ENCODE measurements at places on chromosomes 7 and 10. TPM values are rescaled to one million over a fixed set of nuclear protein-coding genes. Genes with fewer than 3 reads are reported as not detected.
A peak's percentile ranks its signal among the peaks of the same experiment; 100 is the strongest.

DNA sequence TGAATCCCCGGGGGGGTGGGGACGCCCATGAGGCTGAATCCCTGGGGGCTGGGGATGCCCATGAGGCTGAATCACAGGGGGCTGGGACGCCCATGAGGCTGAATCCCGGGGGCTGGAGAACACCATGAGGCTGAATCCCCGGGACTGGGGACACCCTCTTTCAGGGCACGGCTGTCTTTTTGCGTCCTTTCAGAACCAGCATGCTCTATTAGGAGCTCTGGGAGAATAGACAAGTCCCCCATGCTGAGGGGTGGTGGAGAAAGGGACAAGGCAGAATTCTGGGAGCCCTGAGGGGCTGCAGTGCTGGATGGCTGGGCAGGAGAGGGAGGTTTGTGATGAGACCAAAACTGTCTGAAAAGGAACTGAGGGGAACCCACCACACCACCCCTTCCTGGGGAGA lies 257.3 kb upstream of the TCERG1L start:
- no peak for DNase-seq

DNA sequence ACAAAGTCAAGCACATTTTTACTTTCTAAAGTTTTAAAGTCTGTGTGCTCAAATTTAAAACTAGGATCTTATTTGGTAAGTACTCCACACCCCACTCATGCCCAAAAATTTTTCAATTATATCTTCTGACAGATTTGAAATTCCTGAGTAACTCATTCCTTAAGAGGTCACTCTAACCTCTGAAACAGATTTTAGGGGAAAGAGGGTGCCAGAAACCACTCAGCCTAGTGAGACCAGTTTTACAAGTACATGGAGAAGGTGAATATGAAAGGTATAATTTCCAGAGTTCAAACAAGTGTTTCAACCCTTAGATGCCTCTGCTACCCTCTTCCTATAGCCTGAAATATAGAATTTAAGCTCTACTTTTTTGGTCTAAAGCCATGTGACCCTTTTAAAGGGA lies 79.2 kb downstream of the C7orf25 start:
- DNase-seq: peak; percentile 15

- DNase-seq: no peak
Observed at GRCh38 chr7:81264116-81264515, 345.3 kb upstream of the SEMA3C start.

IGFBP1 gene
- total RNA-seq: not detected

- DNase-seq: no peak
Observed at GRCh38 chr7:44057181-44057848, 8.1 kb downstream of the PGAM2 start.

OR6B1 gene
- total RNA-seq: 4.3 TPM

DNA sequence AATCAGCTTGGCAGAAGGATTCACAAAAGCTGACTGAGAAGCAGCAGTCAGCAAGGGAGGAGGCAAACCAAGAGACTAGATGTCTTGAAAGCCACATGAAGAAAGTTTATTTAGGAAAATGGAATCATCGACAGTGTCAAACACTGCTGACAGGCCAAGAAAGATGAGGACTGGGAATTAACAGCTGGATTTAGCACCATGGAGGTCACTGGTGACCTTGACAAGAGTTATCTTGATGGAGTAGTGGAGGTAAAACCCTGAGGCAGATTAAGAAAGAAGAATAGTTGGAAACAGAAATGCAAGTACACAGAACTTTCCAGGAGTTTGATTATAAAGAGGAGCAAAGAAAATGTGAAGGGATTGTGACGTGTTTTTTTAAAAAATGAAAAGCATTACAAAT lies 51.5 kb downstream of the LMBR1 start:
- DNase-seq: no peak

DNA sequence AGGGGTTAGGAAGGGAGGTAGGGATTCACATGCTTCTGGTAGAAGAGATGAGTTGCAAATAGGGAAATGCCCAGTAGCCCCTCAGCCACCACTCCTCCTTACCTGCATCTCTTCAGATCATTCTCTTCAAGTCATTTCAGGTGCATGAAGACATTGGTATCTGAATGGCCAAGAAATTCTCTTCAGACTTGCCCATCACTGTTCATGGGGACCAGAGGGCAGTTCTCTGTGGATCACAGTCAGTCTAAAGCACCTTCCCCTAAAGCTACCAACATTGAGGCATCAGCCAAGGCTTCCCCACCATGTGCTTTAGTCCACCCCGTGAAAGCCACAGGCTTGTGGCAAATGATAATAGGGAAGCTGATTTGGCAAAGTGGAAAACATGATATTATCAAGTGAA lies 319.4 kb upstream of the ZNF32 start:
- DNase-seq: no peak

- no peak for DNase-seq
Observed at GRCh38 chr10:68239596-68240150, 7.8 kb upstream of the ATOH7 start.

- no peak for DNase-seq
Observed at GRCh38 chr7:34406848-34407530, 251.0 kb upstream of the NPSR1 start.

OPTN gene
- 47.7 TPM for total RNA-seq

- peak; percentile 57 for DNase-seq
Observed at GRCh38 chr7:145036604-145037405, 201.0 kb upstream of the TPK1 start.

RHOBTB1 gene
- 33.9 TPM for total RNA-seq

GRCh38 chr10:132398566-132398991 lies 1.6 kb downstream of the PWWP2B start:
- DNase-seq: no peak

DNA sequence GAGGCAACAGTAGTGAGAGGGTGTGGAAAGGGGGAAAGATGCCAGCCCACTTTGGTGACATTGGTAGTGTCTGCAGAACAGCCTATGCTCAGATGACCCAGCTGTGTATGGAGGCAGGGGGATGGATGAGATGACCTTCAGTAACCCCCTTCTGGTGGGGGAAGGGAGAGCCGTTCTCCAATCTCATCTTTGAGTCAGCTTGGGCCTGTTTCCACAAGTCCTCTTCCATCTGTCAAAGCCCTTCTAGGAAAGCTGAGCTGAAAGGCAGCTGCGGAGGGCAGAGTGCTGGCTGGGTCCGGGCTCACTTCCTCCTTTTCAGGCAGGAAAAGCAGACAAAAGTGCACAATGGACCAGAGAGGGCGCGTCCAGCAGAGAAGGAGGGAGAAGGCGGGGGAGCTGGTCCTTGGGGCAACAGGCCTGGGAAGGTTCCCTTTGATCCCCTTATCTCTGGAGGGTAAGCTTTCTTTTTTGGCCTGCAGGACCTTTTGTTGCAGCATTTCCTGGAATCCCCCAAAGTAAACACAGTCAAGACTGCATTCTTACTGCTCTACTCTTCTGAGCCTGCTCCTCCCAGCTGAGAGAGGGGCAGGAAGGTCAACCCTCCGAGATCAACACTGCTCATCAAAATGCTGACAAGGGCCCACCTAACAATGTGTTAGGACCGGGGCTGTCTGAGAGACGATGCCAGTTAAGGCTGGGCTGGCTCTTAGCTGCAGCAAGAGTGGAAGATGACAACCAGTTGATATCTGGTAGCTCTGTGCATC lies 1.2 kb upstream of the LRMDA start:
- DNase-seq: peak; percentile 80

DNA sequence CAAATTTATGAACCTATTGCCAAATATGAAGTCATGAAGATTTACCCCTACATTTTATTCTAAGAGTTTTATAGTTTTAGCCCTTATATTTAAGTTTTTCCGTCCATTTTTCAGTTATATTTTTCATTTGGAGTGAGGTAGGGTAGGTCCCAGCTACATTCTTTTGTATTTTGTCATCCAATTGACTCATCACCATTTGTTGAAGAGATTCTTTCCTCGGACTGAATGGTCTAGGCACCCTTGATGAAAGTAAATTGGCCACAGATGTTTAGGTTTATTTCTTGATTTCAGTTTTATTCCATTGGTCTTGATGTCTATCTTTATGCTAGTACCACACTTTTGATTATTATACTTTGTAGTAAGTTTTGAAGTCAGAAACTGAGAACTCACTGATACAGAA lies 22.7 kb downstream of the CYP2C19 start:
- DNase-seq: no peak

DNA sequence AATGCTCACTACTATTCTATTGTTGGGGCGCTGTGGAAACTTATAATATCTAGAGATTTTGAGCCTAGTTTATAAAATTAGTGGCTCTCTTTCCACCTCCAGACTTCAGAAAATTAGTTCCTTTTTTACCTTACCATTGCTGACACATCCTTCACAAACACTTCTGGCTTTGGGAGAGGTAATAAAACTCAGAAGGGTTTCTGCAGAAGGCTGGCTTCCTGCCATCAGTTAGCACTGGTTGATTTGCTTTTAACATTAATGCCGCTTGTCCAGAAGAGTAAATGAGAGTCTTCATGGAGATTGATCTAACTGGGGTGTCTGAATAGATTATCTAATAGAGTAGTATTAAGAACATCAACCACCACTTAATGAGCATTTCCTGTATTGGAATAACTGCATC lies 20.3 kb downstream of the ACSM6 start:
- peak; percentile 32 for DNase-seq

- no peak for DNase-seq
Observed at GRCh38 chr10:112124866-112125265, 58.7 kb downstream of the GPAM start.

- no peak for DNase-seq
Observed at GRCh38 chr7:3380886-3381685, 80.0 kb downstream of the SDK1 start.

TMEM184A gene
- 3.4 TPM for total RNA-seq

DNA sequence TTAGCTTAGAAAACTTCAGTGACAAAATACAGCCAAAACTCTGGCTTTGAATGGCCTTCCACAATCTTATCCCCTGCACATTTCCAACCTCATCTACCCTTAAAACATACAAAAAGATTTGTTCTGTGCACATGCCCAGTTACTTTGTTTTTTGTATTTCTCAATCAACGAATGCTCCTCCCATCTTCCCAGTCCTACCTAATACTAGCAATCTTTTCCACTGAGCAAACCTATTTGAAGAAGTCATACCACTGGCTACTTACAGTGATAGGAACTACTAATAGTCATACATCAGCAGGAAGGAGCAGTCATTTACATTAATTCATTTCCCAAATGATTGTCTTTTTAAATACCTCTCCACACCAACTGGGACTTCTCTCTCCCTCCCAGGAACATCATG lies 2.5 kb downstream of the USP54 start:
- DNase-seq: no peak

TMEM270 gene
- total RNA-seq: not detected

DPYSL4 gene
- 1.2 TPM for total RNA-seq

DNA sequence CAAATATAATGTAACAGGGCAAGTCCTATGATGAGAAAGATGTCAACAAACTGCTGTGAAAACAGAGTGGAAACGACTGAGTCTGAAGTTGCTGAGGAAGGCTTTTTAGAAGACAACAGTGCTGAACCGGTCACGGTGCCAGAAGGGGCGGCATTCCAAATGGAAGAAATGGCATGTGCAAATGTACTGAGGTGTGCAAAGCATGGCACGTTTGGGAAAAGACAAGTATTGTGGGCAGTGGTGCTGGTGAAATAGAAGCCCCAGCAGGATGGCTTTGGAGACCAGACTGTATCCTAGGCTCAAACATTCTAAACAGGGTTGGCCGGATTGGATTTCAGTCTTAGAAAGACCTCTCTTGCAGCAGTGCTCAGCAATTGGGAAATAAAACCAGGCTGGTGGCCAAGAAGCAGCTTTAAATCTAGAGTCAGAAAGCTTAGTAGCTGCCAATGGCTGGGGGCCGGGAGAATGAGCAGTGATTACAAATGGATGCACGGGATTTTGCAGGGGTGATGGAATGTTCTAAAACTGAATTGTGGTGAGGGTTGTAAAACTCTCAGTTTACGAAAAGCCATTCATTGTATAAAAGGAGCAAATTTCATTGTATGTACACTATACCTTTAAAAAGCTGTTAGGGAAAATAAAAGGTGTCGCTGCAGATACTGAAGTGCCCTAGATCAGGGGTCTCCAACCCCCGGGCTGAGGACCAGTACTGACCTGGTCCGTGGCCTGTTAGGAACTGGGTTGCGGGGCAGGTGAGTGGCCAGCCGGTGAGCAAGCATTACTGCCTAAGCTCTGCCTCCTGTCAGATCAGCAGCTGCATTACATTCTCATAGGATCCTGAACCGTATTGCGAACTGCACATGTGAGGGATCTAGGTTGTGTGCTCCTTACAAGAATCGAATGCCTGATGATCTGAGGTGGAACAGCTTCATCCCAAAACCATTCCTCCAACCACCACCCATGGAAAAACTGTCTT lies 141.6 kb downstream of the HIBADH start:
- peak; percentile 96 for DNase-seq

DNA sequence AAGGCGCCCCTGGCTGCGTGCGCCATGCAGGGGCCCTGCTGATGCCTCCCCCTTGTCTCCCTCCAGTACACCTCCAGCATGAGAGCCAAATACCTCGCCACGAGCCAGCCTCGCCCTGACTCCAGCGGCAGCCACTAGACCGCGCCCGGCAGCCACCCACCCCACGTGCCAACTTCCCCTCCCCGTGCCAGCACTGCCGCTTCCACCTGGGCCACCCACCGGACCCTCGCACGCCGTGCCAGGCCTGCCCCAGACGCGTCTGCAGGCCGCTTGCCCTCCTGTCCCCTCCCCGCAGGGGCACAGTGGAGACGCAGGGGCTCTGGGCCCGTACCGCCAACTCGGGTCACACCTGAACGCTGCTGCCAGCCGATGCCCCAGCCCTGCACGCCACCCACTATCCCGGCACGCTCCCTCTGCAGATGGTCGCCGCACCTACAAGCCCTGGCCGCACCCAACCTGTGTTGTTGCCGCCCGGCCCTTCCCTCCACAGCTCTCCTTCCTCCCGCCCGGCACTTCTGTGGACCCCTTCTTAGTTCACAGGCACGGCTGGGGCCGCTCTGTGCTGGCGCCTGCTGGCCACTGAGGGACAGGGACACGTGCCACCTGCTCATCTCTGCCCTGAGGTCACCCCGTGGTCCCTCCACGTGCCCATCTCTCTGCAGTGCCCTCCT lies 26.3 kb upstream of the AMZ1 start:
- DNase-seq: no peak

STAMBPL1 gene
- 25.5 TPM for total RNA-seq

DNA sequence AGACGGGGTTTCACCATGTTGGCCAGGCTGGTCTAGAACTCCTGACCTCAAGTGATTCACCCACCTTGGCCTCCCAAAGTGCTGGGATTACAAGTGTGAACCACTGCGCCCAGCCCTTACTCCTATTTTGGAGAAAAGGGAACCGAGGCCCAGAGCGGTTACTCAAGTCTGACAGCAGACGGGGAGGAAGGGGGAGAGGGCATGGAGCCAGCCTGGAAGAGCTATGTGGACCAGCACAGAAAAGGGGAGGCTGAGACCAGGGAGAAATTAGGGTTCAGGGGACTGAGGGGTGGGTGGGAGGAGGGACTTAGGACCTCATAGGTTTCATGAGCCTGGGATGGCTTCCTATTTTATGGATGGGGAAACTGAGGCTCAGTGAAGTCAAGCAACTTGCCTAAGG lies 1.5 kb downstream of the SFRP5 start:
- DNase-seq: no peak

- peak; percentile 85 for DNase-seq
Observed at GRCh38 chr10:89793649-89794254, 92.4 kb downstream of the KIF20B start.

DNA sequence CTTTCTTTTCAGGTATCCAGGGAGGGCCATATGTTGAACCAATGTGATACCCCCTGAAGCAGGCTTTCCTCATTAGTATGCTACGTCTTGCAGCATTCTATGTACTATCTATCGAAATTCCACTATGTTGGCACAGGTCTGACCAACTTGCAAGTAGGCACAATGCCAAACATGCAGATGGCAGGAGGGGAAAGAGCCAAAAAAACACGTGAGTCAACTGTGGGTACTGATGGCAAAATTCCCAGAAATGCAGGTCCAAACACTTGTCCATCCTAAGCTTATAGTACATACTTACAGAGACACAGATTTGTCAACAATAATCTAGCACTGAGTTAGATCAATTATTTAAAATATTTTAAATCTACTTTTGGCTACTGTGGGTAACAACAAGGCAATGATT lies 394.9 kb downstream of the DGKB start:
- DNase-seq: no peak

NCF1 gene
- total RNA-seq: not detected

All from umbilical cord (tissue), 2 donors.